ENCODE measurements at places on chromosomes 16 and 17. TPM values are rescaled to one million over a fixed set of nuclear protein-coding genes. Genes with fewer than 3 reads are reported as not detected.

SMPD3 gene
- total RNA-seq = not detected

TPSG1 gene
- not detected for total RNA-seq

RDM1 gene
- total RNA-seq = under 0.01 TPM

CLEC19A gene
- total RNA-seq = 0.54 TPM

STX8 gene
- 74.6 TPM for total RNA-seq
